ENCODE measurements at places on chromosomes 11 and 22.

DNA sequence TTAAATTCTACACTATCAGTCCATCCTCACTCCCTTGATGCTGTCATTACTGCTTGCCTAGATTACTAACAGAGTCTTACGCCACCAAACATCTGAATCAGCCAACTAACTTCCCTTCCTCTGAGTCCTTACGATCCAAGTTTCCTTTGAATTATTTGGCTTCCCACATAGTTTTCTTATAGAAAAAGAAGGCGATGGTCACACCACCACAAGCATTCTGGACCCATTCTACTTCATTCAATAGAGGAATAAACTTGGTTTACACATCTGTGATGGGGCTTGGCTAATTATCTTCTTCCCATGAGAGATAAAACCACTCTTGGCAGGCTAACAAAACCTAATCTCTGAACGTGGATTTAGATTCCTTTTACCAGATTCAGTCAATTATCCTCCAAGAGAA, 35.0 kb downstream of the INTS4 start:
- DNase-seq, result no peak

DNA sequence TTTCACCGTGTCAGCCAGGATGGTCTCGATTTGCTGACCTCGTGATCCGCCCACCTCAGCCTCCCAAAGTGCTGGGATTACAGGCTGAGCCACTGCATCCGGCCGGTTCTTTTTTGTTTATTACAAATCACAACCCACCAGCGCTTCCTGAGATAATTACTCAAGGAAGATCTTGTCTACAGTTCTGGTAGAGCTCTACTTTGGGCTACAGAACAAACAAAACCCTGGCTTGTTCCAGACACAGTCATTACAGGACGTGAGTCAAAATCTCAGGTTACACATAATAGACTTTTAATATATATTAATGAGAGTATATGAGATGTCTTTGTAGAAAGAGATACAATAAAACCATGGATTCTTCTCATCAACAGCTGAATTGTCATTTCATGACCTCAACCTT, 42.8 kb upstream of the NUP50 start:
- DNase-seq, result no peak

DNA sequence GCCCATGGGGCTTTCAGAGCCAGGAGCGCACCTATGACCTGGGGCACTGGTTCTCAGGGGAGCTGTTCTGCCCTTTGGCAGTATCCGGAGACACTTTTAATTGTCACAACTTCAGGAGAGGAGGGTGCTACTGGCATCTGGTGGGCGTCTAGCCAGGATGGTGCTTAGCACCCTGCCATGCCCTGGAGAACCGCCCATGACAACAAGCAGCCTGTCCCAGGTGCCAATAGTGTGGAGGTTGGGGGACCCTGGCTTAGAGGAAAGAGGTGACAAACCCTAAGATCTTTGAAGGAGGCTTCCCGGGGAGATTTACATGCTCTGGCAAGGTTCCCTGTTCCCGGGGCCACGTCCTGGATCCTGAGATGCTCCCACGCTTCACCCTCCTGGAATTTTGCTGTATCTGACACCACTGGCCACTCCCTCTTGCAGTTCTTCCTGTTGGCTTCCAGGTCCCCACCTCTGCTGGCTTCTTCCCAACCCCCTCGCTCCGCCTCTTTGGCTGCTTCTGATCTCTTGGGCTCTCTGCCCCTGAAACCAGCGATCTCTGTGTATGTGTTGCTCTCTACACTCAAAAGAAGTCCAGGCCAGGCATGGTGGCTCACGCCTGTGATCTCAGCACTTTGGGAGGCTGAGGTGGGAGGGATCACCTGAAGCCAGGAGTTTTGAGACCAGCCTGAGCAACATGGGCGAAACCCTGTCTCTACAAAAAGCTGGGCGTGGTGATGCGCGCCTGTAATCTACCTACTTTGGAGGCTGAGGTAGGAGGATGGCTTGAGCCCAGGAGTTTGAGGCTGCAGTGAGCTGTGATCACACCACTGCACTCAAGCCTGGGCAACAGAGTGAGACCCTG, 31.1 kb downstream of the FADS3 start:
- DNase-seq, result no peak

GRCh38 chr22:44956840-44957767, 52.7 kb downstream of the PHF21B start:
- no peak for DNase-seq

GRCh38 chr11:47477323-47477722, 28.4 kb upstream of the RAPSN start:
- no peak for DNase-seq

DNA sequence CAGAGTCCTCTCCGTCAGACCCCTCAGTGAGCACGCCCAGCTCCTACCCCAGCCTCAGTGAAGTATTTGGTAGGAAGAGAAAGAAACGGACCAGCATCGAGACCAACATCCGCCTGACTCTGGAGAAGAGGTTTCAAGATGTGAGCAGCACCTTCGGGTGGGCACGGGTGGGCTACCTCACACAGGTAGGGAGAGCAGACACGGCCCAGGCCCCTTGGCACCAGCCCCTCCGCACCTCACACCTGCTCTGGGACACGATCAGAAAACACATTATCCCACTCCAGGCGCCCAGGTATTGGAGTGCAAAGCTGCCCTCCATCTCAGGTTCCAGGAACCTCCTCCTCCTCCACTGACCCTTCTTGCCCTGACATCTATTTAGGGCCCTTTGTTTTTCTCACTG, 17.6 kb upstream of the TLCD5 start:
- DNase-seq, result no peak

DNA sequence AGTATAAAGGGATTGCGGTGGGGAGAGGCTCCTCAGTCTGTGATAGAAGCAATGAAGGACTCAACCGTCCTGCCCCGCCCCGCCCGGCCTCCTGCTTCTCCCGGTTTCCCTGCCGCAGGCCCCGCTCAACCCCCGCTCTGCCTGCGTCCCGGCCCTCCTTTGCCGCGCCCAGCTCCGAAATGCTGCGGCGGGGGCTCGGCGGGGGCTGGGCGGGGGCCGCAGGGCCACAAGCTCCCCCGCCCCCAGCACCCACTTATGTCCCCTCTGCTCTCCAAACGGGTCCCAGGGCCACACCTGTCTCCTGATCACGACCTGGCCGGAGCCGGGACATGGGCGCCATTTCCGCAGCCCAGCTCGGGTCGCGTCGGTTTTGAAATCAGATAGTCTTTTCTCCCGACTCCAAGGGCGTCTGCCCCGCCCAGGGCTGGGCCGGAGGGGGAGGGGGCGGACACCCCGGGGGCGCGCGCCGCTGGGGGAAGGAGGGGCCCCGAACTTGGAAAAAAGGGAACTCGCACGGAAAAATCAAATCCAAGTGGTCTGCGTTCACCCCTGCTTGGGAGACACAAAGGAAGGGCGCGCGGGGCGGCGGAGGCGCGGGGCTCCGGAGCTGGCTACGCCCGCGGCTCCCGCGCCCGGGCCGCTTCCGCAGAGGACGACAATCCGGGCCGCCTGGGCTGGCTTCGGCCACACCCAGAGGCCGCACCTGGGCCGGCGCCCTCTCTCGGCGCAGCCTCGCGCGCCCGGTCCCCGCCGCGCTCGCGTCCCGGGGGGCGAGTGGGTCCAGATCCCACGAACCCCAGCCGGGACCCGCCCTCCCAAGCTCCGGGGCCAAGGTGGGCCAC, 70.6 kb upstream of the EP300 start:
- DNase-seq, result no peak

- DNase-seq, result no peak
Observed at GRCh38 chr11:10606536-10607208, 38.2 kb upstream of the LYVE1 start.

GRCh38 chr11:63765688-63766241, 2.8 kb downstream of the ZFTA start:
- no peak for DNase-seq

GRCh38 chr11:120525261-120526171, 14.0 kb downstream of the GRIK4 start:
- no peak for DNase-seq

- DNase-seq, result no peak
Observed at GRCh38 chr11:27514076-27514475, 7.5 kb upstream of the LIN7C start.

DNA sequence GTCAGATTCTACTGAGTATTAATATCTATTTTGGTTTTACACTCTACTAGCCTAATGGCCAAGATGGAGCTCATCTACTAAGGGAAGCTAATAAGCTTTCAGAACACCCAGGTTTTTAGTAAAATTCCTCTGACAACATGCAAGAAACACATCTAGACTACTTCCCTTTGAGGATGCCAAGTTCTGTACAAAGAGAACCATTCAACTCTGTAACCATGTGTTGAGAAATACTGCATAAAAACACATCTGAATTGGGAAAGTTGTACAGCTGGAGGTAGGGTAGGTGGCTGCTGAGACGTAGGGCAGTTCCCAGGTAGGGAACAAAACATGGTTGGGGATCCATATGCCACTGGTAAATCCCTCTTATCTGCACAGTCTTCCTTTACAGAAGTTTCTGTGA, 66.2 kb downstream of the SC5D start:
- DNase-seq, result no peak

DNA sequence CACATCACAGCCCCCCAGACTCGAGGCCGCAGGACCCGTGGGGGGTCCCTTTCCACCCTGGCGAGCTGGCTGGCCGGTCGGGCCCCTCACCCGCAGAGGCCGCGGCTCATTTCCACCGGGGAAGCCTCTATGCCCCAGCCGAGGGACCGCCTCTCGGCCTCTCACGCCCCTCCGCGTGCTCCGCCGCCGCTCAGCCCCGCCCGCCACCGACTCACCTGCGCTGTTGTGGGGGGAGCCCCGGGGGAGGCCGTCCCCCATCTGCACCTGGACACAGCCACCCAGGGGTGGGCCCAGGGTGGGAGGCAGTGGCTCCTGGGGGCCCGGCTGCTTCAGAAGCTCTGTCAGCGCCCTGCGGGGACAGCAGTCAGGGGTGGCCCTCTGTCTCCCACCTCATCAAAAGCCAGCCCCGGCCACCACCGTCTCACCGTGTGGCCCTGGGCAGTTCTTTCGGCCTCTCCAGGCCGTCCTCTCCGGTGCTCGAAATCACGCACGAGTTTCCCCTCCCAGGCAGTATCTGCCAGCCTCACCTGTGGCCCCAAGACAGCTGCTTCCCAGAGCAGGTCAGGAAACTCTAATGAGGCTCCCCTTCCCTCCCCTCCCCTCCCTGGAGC, 3.8 kb downstream of the SHISA8 start:
- DNase-seq, result no peak

DNA sequence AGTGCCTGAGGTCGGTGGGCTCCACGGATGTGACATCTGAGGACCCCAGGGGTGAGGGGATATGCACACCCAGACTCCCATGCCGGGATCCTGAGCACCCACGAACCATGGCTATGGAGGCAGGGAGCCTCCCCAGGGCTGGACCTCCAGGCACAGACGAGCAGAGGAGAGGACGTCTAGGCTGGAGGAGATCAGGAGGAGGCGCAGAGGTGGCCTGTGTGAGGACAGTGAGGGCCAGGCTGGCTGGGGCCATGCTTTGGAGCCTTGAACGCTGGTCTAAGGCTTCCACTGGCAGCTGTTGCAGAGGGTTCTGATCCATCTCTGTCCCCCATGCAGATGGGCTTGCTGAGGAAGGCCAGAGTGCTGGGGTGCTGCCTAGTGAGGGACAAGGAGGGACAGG, 29.0 kb downstream of the FGF4 start:
- no peak for DNase-seq

- no peak for DNase-seq
Observed at GRCh38 chr11:102457056-102457677, 4.6 kb upstream of the TMEM123 start.

GRCh38 chr22:36350751-36351594, 36.8 kb downstream of the MYH9 start:
- DNase-seq, result peak; percentile 51

DNA sequence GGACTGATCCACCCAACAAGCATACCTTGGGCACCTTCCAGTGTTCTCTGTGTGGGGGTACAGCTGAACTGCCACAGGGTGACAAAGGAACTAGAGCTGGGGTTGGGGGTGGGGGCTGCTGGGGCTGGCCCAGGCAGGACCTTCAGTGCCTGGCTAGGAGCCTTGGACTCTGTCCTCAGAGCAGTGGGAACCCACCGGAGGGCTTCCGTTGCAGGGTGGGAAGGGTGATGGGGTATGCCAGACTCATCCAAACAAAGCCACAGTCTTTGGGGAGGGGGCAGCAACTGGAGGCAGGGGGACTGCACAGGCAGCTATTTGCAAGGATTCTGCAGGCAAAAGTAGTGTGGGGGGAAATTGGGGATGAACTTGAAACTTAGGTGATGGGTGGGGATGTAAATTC, 35.7 kb upstream of the CLDN5 start:
- DNase-seq, result no peak

DNA sequence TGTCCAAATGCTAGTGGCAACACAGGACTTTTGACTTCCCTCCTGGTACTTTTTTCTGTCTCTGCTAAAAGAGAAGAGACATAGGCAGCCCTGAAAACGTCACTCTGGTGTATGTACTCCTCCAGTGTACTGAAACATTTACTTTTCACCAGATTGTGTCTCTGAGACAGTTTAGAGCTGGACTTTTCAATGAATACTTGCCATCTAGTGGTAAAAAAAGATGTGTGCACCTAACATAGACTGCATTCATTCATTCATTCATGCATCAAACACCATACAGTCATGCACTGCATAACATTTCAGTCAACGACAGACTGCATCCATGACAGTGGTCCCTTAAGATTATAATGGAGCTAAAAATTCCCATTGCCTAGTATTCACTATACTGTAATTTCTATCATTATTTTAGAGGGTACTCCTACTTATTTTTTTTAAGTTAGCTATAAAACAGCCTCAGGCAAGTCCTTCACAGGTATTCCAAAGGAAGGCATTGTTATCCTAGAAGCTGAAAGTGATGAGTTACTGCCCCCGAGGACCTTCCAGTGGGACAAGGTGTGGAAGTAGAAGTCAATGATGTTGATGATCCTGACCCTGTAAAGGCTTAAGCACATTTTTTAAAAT, 186.2 kb downstream of the SPON1 start:
- DNase-seq, result no peak

GRCh38 chr11:35376613-35377012, 42.7 kb downstream of the SLC1A2 start:
- DNase-seq, result no peak

DNA sequence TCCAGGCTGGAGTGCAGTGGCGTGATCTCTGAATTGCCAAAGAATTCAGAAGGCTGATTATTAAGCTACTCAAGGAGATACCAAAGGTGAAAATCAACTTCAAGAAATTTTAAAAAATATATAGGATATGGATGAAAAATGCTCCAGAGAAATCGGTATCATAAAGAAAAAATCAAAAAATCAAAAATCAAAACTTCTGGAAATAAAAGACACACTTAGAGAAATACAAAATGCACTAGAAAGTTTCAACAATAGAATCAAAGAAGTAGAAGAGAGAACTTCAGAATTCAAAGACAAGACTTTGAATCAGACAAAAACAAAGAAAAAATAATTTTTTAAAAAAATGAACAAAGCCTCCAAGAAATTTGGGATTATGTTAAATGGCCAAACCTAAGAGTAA, 45.6 kb upstream of the CLTCL1 start:
- no peak for DNase-seq

All from C1 segment of cervical spinal cord (tissue), 14 donors.